Cerebellar nuclear complex (tissue), 1 donor: ENCODE measurements at places on chromosomes 7 and 10.

DNA sequence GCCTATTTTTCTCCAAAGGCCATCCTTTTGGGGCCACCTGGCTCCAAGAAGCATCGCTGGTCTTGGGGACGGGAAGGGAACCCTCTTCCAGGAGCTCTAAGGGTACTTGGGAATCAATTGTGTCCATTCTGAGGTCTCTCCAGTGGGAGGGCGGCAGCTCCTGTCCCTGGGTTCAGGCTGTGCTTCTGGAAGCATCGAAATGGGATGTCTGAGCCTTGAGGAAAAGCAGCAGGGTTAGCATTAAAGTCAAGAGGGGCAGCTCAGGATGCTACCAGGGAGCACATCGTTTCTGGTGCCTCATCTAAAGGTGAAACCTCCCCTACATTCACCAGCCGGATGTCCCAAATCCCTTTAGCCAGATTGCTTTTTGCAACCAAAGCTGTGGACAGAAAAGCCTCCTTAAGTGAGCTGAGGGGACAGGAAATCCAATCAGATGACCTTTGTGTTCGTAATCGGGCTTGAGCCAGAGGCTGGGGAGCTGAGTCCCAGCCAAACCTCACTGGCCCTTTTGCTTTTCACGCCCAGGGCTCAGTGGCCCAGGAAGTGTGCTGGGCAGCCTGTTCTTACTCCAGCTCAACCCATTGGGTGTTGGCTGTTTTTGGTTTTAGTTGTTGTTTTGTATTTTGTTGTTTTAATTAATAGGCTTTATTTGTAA lies 88.8 kb upstream of the ANLN start:
- DNase-seq: no peak

DNA sequence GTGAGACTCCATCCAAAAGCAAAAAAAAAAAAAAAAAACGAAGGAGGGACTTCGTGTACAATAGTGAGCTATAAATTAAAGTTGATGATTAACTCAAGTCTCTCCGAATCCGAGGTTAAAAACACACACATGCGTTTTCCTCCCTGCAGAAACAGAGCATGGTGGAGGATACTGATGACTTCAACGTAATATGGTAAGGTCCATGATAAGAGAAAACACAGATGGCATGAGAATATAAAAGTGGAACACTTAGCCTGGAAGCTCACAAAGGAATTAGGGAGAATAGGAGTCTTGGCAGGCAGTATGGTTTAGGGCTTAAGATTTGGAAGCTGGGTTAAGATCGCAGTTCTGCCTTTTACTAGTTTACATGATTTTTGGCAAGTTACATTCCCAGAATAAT lies 20.1 kb upstream of the GSTK1 start:
- DNase-seq: no peak

DNA sequence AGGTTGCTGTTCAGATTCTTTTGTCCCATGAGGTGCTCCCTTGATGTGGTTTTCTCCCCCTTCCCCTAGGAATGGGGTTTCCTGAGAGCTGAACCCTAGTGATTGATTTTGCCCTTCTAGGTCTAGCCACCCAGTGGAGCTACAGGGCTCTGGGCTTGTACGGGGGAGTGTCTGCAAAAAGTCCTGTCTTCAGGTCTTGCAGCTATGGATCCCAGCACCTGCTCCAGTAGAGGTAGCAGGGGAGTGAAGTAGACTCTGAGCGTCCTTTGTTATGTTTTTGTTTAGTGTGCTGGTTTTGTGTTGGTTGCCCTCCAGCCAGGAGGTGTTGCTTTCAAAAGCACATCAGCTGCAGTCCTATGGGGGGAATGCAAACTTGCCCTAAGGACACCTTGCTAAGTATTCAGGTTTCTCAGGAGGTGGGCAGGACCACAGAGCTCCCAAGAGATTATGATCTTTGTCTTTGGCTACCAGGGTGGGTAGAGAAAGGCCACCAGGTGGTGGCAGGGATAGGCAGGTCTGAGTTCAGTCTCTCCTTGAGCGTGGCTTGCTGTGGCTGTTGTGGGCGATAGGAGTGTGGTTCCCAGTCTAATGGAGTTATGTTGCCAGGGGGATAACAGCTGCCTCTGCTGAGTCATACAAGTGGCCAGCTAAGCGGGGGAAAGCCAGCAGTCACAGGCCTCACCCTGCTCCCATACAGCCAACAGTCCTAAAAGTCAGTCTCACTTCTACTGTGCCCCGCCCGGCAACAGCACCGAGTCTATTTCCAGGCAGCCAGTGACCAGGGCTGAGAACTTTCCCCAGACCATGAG lies 92.4 kb upstream of the JCAD start:
- no peak for DNase-seq

- no peak for DNase-seq
These were observed 39.5 kb upstream of the FAM20C start for GRCh38 chr7:152702-153391.

DNA sequence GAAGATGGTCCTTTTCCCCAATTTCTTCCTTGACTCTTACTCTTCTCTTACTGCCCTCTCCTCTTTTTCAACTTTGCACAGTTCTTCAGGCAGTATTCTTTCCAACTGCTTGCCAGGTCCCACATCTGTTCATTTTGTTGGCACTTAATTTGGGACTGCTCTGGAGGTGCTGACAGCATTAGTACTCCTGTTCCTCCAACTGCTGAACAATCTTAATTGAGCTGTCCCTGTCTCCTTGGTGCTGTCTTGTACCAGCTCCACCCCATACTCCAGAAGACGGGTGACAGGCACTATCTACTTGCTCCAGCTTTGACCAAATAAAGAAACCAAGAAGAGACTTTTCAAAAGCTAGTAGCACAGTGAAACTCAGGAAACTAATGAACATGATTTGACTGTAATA lies 160.0 kb downstream of the PDE1C start:
- no peak for DNase-seq

DNA sequence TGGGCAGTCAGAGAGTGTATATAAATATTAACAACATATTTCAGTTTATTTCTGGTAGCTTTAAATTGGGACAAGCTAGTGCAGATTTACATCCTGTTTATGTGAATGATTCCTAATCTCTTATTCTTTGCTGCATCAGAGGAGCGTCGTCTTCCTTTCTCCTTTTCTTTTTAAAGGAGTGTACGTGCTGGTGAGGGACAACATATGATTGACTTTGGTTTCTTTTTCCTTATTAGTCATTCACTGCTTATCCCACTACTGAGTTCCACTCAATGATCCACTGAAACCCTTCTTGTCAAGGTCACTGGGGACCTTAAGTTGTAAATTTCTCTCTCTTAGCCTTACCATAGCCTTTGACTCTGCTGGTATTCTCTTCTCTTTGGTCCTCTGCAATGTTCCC lies 116.3 kb downstream of the EXOC4 start:
- DNase-seq: no peak

- no peak for DNase-seq
These were observed 267.9 kb upstream of the TCERG1L start for GRCh38 chr10:131579251-131580071.

GRCh38 chr7:14504134-14504533 lies 398.4 kb downstream of the DGKB start:
- no peak for DNase-seq

- no peak for DNase-seq
These were observed 3.4 kb upstream of the GAL3ST4 start for GRCh38 chr7:100171840-100172239.

- DNase-seq: no peak
These were observed 47.6 kb upstream of the PAPSS2 start for GRCh38 chr10:87612115-87612514.

- DNase-seq: no peak
These were observed 111.5 kb downstream of the SH2D4B start for GRCh38 chr10:80649183-80649582.

DNA sequence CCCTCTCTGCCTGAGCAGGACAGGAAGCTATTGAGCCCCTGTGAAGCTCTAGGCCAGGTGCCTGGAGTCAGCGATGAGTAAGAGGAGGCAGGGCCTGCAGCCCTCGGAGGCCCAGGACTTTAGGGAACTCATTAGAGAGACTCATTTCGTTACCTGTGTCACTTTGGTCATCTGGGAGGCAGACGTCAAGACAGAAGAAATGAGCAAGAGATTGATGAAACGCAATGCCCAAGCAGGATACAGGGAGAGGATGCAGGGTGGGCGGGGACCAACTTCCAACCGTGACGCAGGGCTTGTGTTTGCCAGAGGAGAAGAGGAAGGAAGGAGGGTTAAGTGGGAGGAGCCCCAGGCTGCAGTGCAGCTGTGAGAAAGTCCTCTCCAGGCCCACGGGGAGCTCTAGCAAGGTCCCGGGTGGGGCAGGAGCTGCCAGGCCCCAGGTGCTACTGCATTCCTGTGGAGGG lies 26.4 kb upstream of the GNA12 start:
- no peak for DNase-seq

GRCh38 chr10:94219829-94220228 lies 142.9 kb downstream of the NOC3L start:
- DNase-seq: no peak

DNA sequence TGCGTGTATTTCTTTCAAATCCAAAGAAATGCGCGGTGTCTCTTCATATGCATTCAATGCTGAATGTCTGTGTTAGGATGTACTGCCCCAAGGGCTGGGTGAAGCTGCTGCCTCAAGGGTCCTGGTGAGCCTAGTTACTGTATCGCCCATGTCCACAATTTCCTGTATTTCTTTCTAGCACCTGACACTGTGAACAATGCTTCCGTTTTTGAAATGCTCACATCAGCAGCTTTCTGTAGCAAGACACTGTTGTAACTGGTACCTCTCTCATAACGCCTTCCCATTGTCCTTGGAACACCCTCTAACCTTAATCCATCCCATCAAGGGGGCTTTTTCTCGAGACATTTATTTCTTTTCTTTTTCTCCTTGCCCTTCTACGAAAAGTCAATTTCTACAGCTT lies 25.1 kb downstream of the NRP1 start:
- DNase-seq: no peak

DNA sequence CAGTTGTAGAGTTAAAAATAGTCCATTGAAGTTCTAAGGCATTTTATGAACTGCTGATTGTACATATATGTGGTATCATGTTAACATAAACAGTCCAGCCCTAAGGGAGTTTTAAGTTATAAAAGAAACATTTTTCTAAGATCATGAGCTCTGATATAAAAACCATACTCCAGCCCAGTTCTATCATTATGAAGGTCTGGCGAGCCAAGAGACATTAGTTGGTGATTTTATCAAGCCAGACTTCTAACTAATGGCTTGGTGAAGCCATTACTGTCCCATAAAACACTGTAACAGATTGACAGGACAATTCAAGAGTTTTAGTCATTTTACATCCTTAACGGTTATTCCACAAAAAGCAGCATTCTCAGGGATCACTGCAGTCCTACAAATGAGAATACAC lies 221.6 kb downstream of the RNLS start:
- no peak for DNase-seq

GRCh38 chr7:112205343-112206237 lies 609 bp downstream of the DOCK4 start:
- no peak for DNase-seq

DNA sequence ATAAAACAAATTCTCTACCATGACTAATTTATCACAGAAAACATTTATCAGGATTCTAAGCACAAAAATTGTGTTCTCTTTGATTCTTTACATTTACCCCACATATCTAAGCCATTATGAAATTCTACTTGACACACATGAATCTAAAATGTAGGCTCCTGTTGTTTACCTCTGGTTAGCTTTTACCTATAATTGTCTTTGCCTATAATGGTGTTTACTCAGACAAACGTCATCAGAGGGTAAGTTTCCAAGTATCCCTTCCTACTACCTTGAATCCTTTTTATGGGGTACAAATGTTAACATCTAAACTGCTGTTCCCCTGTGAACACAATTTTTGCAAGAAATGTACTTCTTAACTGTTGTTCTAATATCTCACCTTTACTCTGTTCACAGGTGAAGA lies 63.5 kb downstream of the MINDY3 start:
- DNase-seq: no peak

DNA sequence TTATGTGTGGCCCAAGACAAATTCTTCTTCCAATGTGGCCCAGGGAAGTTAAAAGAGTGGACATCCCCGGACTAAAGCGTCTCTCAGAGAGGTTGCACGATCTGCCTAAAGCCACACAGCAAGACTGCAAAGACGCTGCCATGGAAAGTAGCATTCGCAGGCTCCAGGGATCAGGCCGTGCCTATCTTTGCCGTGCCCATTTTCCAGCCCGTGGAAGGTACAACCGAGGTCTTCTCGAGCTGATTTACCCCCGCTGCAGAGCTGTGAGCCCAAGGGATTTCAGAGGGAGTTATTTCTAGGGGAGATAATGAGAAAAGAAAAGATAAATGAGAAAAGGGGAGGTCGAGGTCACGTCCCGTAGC lies 1.0 kb upstream of the NYAP1 start:
- no peak for DNase-seq

DNA sequence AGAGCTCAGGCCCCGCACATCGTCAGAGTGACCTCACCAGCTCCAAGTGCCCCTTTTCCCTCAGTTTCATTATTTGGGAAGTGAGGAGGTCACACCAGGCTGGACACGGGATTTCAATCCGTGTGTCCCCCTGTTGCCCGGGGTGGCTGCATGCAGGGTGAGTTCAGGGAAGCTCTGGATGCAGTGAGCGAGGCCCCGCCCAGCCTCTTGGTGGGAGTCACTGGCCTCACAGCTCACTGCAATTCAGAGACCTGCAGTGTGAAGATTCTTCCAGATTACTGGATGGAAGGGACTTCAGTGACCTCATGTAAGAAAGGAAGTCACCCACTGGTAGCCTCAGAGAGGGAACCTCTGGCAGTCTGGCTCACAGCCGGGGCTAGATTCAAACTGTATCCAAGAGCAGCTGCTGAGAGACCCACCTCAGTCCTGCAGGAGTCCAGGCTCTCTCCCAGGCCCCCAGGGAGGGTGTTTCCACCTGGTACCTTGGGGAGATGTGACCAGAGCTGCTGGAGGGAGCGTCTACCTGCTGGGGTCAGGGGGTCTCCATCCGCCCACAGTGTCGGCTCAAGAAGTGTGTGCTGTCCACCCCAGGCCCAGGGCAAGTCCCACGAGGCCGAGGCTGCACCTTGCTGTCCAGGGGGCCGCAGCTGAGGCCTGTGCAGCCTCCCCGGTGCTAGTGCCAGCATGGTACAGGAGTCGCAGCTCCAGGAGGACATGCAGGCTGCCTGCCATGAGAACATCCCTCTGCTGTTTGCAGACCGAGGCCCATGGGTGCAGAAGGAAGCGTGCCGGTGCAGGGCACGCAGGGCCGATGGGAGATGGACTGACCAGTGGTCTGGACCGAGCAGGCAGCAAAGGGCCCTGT lies 54.4 kb downstream of the MGMT start:
- DNase-seq: no peak
